NCI-H2081 (cell line): ENCODE measurements at places on chromosomes 16 and 17.

DNA sequence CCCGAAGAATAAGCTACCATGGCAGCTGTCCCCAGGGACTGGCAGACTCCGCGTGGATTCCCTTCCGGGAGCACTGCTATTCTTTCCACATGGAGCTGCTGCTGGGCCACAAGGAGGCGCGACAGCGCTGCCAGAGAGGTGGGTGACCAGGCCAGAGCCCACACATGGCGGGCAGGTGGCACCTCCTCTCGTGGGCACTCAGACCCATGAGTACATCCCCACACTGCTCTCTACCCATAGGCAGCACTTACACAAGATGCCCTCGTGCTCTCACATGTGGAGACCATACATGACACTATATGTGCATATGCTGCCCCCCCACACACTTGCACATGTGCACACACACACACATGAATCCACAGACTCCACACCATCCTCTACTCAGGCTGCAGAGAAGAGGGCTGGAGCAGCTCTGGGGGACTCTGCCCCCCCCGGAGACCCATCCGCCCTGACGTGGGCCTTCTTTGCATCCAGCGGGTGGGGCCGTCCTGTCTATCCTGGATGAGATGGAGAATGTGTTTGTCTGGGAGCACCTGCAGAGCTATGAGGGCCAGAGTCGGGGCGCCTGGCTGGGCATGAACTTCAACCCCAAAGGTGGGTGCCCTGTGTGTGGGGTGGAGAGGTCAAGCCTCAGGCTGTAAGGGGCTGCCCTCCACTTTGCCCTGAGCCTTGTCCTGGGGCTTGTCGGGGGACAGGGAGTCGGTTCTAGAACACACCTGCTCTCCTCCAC, 62.9 kb downstream of the MRC2 start:
- DNase-seq, result no peak

- DNase-seq, result no peak
Observed at GRCh38 chr16:51262428-51262827, 111.4 kb upstream of the SALL1 start.

- peak; percentile 88 for DNase-seq
Observed at GRCh38 chr17:48026502-48027321, 10.9 kb downstream of the COPZ2 start.

- DNase-seq, result no peak
Observed at GRCh38 chr17:78759969-78760352, 22.1 kb downstream of the CYTH1 start.

DNA sequence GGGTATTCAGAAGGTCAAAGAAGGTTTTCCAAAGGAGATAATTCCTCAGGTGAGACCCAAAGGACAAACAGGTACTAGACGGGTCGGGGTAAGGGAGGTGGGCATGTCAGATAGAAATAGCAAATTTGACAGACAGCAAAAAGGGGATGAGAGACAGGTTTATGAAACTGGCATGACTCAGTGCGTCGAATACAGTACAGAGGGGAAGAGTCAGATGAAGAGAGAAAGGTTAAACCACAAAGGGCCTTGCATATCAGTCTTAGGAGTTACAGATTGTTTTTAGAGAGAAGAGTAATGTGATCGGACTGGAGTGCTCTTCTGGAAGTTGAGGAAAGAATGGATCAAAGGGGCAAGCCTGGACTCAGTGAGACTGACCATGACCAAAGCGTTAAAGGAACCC, 88.4 kb downstream of the ZZEF1 start:
- no peak for DNase-seq

DNA sequence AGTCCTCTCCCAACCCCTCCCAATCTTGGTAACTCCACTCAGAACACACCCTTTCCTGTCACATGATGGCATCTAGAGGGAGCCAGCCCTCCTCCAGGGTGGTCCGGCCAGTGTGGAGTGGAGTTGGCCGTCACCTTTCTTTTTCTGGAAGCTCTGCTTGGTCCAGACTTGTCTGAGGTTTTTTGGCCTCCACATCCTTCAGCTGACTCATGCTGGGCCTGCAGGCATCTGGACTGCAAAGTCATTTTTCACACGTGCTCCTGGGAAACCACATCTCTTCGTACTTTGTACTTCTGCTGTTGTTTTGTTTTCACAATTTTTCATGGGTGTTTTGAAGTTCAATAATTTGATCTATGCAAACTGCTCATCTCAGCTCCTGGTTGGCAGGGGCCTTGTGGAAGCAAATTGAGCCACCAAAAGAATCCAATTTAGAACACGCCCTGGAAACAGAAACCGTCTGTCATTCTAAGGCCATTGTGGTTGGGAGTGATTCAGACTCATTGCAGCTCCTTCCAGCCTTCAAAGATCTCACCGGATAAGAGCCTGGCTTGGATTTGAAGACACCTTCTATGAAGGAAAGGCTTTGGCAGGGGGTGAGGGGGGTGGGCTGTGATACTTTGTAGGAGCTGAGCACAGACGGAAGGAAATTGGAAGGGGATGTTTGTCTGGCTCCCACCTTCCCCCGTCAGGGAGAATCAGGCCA, 42.4 kb upstream of the NF1 start:
- DNase-seq, result no peak
